ENCODE measurements at places on chromosomes 1 and 21.

DNA sequence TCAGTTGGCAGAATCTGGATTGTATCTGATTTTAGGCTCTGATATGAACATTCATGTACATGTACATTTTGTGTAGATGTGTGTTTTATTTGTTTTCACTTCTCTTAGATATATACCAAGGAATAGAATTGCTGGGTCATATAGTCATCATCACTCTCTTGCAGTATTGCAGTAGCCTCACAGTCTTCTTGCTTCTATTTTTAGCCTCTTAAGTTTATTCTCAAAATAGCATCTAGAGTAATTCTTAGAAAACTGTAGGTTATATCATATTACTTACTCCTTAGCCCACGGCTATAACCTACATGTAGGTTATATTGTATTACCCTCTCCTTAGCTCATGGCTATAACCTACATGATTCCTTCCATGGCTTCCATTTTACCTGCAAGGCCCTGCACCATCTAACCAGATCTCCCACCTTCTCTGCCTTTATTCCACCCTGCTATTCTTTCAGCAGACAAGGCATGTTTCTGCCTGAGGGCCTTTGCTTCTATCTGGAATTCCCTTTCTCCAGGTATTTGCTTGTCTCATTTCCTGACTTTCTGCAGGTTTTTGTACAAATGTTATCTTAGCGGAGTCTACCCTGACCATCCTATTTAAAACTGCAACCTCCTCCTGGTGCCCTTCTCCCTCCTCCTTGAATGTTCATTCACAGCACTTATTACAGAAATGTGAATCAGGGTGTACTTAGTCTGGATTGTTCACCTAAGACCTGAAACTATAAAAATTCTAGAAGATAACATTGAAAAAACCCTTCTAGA lies 109.0 kb upstream of the ETV3 start:
- no peak for DNase-seq

- DNase-seq, result no peak
These were observed 463.1 kb downstream of the MATN1 start for GRCh38 chr1:30260318-30260717.

DNA sequence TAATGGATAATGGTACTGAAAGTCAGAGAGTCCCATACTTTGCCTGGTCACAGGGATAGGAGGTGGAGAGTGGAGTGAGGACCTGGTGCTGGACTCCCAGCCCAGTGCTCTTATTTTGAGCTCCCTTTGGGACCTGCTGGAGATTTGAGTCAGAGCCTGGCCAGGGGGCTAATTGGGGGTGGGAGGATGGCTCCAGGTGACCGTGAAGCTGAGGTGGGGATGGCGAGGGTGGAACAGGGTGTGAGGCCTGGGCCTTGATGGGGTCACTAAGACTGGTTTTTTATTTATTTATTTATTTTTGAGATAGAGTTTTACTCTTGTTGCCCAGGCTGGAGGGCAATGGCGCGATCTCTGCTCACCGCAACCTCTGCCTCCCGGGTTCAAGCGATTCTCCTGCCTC lies 17.8 kb downstream of the AMPD2 start:
- no peak for DNase-seq

DNA sequence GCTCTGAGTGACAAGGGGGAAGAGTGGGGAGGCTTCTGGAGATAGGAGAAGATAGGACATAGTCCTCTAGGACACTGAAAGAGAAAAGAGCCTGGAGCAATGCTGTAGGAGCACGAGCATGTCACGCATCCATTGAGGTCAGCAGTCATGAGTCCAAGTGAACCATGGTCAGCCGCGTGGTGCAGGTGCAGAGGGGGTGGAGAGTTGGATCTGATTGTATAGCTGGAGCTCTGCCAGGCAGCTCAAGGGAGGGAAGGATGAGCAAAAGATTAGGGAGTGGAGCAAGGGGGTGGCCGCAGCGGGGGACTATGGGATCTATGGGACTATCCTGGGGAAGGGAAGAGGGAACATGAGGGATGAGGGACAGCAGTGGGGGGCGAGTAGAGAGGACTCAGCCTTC lies 14.0 kb downstream of the PADI1 start:
- no peak for DNase-seq

DNA sequence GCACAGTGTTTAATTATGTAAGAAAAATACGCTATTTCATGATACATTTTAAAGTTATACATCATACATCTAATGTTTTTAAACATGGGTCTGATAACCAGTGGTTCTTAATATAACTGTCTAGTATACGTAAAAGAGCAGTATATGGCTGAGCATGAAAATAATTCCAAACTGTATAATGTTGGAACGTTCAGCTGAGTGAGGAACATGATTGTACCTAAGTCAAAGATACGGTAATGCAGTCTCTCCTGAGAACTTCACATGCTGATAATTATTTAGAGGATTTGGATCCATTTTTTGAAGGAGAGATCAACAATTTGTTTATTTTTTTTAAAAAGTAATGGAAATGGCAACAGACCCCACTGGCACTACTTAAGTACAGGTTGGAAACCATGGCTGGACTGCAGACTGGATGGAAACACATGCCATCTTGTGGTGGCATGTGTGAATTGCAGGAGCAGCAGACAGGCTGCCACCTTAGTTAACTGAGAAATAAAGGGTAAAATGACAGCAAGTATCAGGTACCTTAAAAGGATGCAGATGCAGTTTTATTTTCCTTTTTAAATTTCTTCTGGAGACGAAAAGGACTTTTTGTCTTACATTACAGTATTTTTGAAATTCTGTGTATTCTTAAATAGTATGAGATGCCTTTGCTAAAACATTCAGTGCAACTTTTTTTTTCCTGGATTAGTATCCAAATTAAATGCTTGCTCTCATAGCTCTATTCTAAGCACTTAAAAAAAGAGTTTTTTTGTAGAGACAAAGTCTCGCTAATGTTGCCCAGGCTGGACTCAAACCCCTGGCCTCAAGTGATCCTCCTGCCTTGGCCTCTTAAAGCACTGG lies 73.8 kb downstream of the MTR start:
- peak; percentile 52 for DNase-seq

DNA sequence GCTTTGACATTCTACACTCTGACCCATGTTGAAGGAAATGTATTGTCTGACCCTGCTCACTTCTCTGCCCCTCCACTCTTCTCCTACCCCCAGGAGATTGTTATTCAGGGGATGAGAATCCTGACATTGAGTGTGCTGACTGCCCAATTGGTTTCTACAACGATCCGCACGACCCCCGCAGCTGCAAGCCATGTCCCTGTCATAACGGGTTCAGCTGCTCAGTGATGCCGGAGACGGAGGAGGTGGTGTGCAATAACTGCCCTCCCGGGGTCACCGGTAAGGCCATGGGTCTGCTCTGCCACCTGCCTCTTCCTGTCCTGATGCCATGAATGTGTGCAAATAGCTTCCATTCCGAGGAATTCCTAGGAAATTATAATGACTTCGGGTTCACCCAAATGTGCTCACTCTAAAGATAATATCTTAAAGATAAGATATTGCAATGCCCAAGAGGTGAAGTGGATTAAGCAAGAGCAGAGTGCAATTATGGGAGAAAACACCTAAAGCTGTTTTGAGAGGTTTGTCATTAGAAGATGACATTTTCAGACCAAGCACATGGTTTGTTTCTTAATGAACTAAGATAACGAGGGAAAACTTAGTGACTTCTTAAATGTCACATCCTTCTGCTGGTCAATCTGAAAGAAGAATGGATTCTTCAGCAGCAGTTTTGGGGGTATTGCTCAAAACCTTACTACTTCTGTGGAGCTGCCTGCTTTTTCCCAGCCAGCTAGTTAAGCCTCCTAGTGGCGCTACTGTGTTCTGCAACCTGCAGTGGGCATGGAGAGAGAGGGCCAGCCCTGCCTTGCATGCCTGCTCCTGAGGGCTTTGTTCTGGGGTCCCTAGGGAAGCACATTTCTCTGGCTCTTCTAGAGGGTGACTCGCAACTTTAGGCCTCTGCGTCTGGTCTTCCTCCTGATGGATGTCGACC lies 41.6 kb downstream of the LAMC2 start:
- DNase-seq, result peak; percentile 30

Measured in HFFc6 (cell line).